ENCODE measurements at places on chromosomes 4 and X.

DNA sequence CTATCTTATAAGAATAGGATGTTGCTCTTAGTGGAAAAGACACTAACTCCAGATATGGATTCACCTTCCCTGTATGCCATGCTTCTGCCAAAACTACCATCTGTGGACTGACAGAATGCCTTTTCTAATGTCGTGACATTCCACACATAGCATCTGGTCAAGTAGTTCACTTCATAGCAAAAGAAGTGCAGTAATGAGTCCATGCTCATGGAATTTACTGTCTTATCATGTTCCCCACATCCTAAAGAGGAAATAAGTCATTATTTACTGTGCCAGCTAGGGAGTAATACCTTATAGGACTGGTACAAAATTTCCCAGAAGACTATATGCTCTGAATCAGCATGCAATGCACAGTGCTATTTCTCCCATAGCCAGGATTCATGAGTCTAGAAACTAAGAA, 562.4 kb downstream of the TLL1 start:
- no peak for DNase-seq

GRCh38 chr4:147157860-147158701, 212.4 kb upstream of the TTC29 start:
- no peak for DNase-seq

DNA sequence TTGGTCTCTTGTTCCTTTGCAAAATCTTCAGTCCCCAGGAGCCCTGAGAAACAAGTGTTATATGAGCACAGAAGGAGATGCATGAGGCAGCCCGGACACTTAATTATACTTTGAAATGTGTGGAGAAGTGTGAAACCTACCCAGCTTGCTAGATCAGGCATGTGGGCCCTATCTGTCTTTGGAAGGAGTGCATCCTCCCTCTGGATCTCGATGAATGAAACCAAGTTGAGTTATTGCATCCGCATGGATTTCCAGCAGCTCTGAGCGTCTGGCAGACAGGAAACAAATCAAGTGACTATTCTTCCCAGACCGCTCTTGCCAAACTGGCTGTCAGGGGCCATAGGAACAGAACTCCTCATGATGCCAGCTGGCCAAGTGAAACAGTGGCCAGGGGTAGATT, 19.6 kb upstream of the SOWAHD start:
- no peak for DNase-seq

GRCh38 chr4:183610033-183610432, 49.0 kb downstream of the RWDD4 start:
- no peak for DNase-seq

- DNase-seq: no peak
Observed at GRCh38 chrX:35829501-35829900, 31.4 kb downstream of the MAGEB16 start.

GRCh38 chr4:153420361-153420760, 45.8 kb upstream of the TMEM131L start:
- DNase-seq: no peak

- DNase-seq: no peak
Observed at GRCh38 chrX:45743081-45743533, 542.4 kb upstream of the DIPK2B start.

GRCh38 chr4:129369361-129370010, 273.5 kb downstream of the C4orf33 start:
- no peak for DNase-seq

DNA sequence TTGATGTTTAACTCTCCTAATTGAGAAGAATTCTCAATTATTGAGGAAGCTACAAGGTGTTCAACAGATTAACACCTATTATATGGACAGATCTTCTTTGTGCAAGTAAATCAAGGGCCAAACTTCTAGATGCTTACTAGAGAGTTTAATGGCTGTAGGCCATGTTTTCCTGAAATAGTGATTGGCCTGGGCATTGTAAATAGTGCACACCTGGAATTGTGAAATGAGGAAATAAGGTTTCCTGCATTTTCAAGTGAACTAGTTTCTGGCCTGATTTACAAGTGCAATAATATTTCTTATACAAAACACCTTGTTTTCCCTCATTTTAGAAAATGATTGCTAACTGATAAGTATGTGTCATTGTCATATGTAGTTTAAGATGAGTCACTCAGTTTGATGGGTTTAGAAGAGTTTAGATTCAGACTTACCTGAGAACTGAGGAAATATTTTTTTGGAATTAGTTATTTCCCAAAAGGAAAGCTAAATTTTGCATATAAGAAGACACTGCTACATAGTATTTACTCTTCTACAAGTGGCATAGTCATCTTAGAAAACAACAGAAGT, 21.2 kb downstream of the AFF1 start:
- no peak for DNase-seq

DNA sequence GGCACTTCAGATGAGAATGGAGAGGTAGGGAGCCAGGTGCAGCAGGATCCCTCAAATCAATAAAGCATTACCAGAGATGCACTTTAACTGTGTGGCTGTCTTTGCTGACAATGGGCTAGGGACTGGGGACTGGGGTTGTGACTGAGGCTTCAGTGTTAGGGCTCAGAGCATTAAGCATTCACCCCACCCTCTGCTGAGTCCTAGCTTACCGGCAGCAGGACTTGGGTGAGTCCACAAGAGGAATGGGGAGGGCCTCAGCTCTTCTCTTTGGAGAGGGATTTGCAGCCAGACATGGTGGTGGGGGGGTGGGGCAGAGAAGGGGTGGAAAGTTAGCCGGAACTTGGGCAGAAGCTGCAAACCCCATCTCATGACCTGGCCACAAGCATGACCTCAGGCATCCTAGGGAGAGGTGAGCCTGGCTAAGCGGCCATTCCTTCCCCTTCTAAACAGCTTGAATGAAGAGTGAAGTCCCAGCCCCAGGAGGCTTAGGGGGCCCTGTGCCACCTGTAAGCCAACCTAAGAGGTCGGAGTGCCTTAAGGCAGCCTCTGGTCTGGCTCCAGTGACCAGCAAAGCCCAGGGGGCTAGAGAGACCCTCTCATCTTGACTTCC, 78.4 kb downstream of the STARD8 start:
- DNase-seq: no peak

GRCh38 chrX:42869659-42870476, 91.9 kb upstream of the PPP1R2C start:
- no peak for DNase-seq

GRCh38 chr4:107319386-107319785, 283.3 kb upstream of the DKK2 start:
- no peak for DNase-seq

- DNase-seq: no peak
Observed at GRCh38 chr4:20432088-20432487, 180.4 kb downstream of the SLIT2 start.

DNA sequence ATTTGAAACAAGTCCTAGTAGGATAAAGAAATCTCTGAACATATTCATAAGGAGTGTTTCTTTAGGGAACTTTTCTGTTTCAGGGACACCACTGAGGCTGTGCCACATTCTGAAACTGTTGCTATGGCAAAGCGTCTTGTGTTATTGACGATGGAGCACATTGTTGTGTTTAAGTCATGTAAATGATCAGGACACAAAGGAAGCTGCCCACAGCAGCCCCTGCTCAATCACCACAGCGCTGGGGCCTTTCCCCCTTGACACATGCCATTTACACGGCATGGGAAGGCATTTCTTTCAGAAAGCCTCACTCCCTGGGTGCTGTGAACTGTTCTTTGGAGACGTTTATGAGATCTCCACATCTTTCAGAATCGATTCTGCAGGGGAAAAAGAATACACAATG, 39.8 kb upstream of the MID1 start:
- DNase-seq: no peak

- DNase-seq: no peak
Observed at GRCh38 chr4:115883847-115884246, 770.4 kb upstream of the NDST4 start.

GRCh38 chr4:159722052-159722451, 619.2 kb downstream of the RAPGEF2 start:
- DNase-seq: no peak

DNA sequence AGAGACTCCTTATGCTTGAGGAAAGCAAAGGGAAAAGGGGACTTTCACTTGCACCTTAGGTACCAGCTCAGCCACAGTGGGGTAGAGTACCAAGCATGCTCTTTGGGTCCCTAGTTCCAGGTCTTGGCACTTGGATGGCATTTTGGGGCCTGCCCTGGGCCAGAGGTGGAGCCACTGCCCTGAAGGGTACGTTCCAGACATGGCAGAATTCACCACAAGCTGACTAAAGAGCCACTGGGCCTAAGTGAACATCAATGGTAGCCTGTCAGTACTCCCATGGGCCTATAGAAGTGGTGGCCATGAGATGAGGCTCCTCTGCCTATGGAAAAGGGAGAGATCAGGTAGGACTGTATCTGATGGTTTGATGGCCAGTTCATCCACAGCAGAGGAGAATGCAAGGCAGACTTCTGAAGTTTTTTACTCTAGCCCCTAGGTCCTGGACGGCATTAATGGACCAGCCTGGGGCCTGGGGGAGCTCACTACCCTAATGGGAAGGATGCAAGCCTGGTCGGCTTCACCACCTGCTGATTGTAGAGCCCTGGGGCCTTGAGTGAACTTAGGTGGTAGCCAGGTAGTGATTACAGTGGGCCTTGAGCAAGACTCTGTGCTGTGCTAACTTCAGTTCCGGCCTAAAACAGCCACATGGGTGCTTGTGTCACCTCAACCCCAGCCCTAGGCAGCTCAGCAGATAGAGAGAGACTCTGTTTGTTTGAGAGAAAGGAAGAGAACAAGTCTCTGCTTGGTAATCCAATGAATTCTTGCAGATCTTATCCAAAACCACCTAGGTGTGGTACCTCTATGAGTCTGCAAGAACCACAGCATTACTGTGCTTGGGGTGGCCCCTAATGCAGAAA, 19.8 kb upstream of the HSFX4 start:
- no peak for DNase-seq

DNA sequence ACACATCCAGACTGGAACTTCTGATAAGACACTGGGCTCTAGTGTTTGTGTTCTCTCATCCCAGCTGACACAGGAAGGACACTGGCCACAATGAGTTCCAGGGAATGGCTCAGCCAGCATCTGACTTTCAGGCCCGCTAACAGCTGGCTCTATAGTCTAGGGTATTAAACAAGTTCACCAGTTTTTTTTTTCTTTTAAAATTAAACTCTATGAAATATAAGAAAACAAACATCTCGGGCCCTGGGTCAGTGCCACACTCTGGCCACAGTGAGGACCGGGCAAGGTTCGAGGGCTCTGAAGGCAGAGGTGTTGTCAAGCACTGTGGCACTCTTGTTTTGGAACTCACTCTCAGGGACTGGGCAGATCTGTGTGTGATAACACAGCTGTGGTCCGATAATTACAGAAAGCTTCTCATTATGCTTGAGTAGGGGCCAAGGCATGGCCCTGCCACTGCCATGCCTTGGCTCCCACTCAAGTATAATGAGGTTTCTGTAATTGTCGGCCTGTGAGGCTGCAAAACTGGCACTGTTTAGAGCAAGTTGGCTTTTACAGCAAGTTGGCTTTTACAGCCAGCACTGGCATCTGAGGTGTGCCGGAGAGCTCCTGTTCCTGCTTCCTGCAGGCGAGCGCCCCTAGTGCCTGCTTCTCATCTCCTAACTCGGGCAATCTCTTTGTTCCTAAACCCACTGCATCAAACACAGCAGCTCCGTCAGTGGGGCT, 62.8 kb downstream of the PPP1R2C start:
- no peak for DNase-seq

GRCh38 chr4:22434895-22435294, 81.0 kb downstream of the ADGRA3 start:
- DNase-seq: no peak

DNA sequence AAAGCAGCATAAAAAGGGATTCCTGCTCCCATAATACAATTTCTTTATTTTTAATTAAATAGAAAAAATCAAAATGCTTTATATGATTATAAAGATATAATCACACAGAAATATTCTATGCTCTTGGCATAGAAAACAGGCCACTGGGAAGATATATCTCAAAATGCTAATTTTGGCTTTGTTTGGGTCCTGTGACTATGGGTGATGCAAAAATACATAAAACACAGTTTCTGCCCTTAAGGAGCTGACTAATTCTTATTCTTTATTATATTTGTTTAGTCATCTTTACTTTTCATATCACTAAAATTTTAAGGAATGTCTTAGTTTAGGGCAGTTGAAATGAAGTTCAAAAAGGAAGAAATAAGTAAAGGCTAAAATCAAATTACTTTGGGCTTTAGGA, 7.0 kb upstream of the BMP3 start:
- no peak for DNase-seq

- no peak for DNase-seq
Observed at GRCh38 chr4:147526272-147526654, 45.4 kb downstream of the EDNRA start.

GRCh38 chrX:118720058-118720707, 7.2 kb upstream of the IL13RA1 start:
- no peak for DNase-seq

GRCh38 chr4:150773729-150774449, 191.9 kb downstream of the MAB21L2 start:
- no peak for DNase-seq

Data from activated CD8-positive, alpha-beta memory T cell treated with anti-CD3 and anti-CD28 coated beads for 1 hour (primary cell).